ENCODE measurements at places on chromosomes 6 and 20.

DNA sequence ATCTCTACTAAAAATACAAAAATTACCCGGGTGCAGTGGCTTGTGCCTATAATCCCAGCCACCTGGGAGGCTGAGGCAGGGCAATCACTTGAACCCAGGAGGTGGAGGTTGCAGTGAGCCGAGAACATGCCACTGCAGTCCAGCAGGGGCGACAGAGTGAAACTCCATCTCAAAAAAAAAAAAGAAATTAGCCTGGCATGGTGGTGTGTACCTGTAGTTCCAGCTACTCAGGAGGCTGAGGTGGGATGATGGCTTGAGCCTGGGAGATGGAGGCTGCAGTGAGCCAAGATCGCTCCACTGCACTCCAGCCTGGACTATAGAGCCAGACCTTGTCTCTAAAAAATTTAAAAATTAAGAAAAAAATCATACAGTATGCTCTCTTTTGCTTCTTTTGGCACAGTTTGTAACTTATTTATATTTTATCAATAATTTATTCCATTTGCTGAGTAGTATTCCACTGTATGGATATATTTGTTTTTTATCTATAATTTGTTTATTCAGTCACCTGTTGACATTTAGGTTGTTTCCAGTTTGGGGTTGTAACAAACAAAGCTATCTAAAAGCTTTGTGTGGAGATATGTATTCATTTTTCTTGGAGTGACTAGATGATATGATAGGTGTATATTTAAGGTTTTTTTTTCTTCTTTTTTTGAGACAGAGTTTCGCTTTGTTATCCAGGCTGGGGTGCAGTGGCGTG lies 8.0 kb upstream of the MYBL2 start:
- DNase-seq: no peak

- DNase-seq: no peak
Observed at GRCh38 chr6:161169035-161169434, 104.8 kb downstream of the AGPAT4 start.

DNA sequence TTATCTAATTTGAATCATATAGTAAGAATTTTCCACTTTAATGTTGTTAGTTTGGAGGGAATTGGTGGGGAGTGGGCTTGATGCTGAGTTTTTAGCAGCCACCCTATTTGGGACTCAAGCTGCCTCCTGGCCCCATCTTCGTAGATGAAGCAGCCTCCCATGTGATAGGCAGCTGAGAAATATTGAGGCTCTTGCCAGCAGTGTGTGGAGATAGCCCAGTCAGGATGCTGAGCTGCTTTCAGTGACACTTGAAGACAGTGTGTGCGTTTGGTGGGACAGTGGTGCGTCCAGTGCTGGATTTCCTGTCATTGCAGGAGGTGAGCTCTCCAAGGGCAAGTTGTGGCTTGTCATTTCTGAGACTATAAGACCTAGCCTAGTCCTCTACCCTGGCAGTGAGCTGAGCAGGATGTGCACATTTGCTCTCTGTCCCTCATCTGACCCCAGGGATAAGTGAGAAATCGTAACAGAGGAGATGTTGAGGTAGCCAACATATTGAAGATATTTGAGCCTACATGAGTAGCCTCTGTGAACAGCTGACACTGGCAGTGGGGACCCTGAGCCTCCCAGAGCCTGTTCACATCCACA lies 47.9 kb upstream of the RNF8 start:
- DNase-seq: no peak

- no peak for DNase-seq
Observed at GRCh38 chr6:142088858-142089216, 43.9 kb upstream of the GJE1 start.

- DNase-seq: no peak
Observed at GRCh38 chr6:106133040-106133439, 46.9 kb downstream of the PRDM1 start.

GRCh38 chr6:72798196-72798595 lies 176.3 kb downstream of the KCNQ5 start:
- DNase-seq: no peak

GRCh38 chr20:62051144-62051543 lies 14.5 kb downstream of the TAF4 start:
- DNase-seq: no peak

DNA sequence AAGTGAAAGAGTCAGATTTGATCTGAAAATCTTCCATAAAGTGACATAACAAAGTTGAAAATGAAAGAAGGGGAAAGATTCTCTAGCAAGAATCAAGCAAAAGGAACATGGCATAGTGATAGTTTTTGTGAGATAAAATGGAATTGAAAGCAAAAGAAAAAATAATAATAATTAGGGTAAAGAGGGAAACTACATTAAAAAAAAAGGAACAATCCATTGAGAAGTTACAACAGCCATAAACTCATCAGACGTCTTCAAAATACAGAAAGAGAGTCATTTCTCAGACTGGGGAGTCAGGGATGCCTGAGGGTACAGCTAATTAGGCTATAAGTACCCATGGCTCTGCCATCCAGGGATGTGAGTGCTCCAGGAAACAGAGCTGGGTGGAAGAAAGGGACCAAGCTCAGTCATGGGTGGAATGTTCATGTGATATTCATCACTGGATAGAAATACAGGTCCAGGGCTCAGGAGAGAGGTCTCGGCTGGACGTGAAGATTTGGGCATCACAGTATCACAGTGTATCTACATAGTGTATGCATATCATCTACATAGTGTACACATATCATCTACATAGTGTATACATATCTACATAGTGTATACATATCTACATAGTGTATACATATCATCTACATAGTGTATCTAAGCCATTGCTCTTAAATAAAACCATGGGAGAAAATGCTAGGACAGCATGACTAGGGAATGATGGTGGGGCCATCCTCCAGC lies 29.4 kb downstream of the DUSP22 start:
- DNase-seq: peak; percentile 69

DNA sequence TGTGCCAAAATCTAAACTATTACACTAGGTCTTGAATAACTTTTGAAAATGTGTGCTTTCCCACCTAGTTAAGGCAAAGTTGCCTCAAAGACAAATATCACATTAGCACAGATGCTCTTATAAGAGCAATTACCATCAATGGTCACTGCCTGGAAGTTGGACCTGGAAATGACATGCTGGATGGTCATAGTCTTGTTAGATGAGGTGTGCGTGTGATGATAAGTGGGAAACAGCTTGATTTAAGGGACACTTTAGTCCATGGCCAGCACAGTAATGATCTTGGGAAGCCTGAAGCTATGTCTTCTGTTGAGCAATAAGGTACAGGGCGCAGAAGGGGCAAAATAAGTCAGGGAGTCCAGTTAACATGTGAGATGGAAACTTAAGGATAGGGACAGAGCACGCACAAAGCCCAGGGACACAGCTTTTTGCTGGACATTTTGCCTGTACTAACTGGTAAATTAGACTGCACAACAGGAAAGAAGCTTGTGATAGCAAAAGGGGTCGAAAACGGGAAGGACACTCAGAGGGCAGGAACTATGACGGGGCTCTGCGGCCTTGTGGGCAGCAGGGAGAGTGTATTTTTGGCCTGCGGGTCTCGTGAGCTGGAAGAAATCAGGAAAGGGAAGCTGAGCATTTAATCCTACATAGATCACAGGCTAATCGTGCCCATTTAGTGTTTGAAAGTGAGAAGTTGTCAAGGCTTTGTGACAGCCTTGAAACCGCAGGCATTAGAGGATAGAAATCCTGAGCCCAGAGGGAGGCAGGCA lies 66.7 kb upstream of the BMP2 start:
- peak; percentile 93 for DNase-seq

DNA sequence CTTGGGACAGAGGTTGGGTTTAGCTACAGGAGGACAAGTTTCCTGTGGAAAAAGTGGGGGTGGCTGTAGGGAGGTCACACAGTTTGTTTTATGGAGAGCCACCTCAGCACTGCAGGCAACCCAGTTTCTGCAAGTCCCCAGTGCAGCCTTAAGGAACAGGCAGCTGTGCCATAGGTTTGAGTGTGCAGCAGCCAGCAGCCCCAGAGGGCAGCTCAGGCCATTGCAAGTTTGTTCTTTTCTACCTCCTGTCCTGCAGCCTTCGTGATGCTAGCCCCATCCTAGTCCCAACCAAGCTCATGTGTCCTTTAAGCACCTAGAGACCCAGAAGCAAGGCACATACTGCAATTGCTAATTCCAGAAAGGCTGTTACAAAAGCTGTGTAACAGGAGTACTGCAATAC lies 58.8 kb downstream of the ZBTB9 start:
- no peak for DNase-seq

DNA sequence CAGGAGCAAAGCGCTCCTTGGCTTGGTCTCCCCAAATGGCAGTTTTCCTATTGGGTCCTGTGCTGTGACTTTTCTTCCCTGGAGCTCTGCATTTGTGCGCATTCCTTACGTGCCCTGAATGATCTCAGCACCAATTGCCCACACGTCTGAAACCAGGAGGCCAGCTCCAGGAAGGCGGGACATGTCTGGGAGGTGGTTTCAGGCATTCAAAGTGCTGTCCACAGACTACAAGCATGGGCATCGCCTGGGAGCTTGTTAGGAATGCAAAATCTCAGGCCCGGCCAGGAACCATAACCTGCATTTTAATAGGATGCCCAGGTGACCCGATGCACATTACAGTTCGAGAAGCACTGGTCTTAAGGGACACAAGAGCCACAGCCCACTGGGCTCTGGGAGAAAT lies 239.6 kb downstream of the ANKRD60 start:
- no peak for DNase-seq

GRCh38 chr6:106099235-106099537 lies 13.1 kb downstream of the PRDM1 start:
- DNase-seq: no peak

- DNase-seq: no peak
Observed at GRCh38 chr6:22147921-22148776, 148.7 kb downstream of the PRL start.

DNA sequence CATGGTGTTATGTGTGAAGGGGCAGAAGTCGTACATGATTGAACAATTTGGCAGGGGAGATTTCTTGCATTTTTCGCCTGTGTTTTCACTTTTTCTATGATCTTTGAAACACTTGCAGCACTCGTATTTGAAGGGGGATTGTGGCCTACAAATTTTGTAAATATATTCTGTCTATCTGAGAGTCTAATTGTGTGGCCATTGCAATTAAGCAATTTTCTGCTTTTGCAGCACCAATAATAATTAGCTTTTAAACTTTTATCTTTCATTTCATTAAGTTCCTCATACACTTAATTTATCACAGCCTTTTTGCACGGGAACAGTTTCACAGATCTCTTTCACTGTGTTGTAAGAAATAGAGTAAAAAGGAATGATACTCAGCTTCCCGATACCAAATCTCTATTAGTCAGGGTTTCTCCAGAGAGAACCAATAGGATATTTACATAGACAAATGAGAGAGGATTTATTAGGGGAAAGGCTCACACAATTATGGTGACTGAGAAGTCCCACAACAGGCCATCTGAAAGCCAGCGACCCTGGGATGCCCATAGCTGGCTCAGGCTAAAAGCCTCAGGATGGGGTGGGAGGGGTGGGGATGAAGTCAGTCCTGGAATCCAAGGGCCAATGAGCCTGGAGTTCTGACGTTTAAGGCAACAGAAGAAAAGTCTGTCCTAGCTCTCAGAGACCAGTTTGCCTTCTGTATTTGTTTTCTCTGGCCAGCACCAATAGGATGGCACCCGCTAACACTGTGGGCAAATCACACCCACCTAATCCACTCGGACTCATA lies 58.3 kb downstream of the KIF6 start:
- no peak for DNase-seq

DNA sequence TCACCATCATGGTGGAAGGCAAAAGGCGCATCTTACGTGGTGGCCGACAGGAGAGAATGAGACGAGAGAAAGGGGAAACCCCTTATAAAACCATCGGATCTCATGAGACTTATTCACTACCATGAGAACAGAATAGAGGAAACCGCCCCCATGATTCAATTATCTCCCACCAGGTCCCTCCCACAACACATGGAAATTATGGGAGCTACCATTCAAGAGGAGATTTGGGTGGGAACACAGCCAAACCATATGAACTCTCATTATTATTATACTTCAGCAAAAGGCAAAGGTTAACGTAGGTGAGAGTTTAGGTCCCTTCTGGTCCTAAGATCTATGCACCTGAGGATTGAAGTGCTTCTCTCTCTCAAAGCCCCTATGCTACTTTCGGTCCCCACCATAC lies 2.4 kb upstream of the PFDN4 start:
- peak; percentile 31 for DNase-seq

- no peak for DNase-seq
Observed at GRCh38 chr6:136546331-136546730, 3.9 kb downstream of the MAP7 start.

DNA sequence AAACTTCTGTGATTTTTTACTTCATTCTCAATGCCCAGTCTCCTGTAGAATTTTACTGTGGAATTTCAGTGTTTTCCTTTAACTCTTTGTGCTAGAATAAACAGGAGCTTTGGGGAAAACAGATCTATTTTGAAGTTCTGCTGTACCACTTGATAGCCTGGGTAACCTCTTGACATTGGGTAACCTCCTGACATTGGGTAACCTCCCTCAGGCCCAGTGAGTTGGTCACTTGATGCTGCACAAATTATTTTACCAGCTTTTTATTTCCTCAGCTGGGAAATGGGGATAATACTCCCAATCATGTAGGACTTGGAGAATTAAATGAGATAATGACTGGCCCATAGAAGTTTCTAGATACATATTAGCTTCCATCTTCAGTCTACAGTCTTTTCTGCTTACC lies 137.3 kb upstream of the TOP1 start:
- peak; percentile 35 for DNase-seq

- DNase-seq: peak; percentile 81
Observed at GRCh38 chr20:60097285-60097684, 139.1 kb downstream of the CDH26 start.

DNA sequence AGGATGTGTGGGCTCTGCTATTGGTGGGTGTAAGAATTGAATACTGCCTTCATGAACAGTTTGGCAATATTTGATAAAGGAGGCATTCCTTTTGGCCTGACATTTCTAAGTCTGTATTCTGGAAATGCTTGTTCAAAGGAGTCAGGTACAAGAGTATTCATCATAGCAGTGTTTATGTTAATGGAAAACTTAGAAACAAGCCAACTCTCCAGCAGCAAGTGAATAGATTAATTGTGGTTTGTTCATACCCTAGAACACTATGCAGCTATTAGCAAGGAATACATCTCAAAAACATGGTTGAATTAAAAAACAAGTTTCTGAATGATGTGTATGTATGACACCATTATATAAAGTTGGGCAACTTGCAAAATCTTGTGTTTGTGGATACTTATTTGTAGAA lies 195.8 kb downstream of the ZFAND3 start:
- no peak for DNase-seq

DNA sequence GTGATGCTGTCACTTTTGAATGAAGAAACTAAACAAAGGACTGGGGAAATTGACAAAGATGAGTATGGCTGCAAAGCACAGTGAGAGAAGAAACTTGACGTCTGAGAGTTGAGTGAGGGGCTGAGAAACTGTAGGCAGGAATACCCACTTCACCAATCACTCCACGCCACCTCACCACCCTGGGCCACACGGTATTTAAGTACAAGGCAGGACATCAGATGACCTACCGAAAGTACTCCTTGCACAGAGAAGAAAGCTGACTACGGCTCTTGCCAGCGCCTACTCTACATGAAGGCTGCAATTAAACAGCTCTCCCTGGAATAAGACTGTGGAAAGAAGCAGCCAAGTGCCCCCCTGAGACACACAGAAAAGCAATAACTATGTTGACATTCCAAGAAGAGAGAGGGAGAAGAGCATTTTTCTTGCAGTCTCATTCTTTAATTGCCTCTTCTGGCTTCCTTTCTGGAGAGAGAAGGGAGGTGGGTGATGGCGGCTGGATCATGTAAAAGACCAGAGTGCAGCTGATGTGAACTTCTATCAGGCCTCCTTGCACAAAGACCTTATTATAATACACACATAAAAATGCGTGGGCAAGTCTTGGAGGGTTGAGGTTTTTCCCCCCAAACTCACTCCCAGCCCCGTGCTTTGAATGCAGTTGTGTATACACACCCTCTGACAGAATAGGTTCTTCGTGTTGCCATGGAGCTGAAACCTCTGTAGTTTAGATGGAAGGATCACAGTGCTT lies 44.6 kb downstream of the HIVEP2 start:
- DNase-seq: no peak

Measured in suppressor macrophage treated with lipopolysaccharide for 4 hours (primary cell).